ENCODE measurements at places on chromosomes 6 and 20.

DNA sequence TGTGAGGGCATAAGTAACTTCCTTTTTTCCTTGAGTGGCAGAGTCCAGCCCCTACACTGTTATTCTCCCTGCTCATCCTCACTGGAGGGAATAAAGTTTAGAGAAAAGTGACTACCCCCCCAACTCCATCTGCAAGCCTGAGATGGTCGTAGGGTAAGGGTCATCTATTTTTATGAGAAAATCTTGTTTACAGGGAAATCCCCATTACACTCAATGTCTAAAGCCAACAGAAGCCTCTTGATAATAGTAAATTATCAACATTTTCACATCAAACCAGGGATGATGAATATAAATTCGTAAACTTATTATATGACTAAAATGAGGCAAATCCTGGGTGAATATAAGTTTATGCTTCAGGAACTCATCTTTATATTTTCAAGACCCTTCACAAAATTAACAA, 174.0 kb upstream of the KCNK16 start:
- no peak for DNase-seq

- no peak for DNase-seq
These were observed 10.9 kb upstream of the ZNF831 start for GRCh38 chr20:59152559-59153354.

- DNase-seq = no peak
These were observed at the start of gene SAMD10 for GRCh38 chr20:63979557-63980316. Gene SAMD10, minus strand, starts transcription at chr20:63979642. Its CDS starts 175 bp downstream, at chr20:63979467.

- no peak for DNase-seq
These were observed 491.4 kb downstream of the LMBRD1 start for GRCh38 chr6:69305456-69305855.

DNA sequence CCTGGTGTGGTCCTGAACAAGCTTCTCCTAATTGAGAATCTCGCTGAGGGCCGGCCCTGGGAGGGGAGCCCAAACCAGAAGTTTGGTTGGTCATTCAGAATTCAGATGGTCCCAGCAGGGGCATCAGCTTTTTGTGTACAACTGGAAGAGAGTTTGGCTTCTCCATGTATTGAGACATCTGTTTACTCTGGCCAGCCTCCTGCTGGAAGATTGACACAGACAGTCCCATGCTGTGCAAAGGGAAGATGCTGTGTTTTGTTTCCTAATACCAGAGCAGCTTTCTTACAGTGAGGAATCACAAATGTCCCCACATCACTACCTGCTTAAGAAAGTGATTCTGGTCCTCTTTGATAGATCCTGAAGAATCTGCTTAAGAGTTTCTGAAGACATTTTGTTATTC, 97.8 kb downstream of the PLEKHG1 start:
- no peak for DNase-seq

DNA sequence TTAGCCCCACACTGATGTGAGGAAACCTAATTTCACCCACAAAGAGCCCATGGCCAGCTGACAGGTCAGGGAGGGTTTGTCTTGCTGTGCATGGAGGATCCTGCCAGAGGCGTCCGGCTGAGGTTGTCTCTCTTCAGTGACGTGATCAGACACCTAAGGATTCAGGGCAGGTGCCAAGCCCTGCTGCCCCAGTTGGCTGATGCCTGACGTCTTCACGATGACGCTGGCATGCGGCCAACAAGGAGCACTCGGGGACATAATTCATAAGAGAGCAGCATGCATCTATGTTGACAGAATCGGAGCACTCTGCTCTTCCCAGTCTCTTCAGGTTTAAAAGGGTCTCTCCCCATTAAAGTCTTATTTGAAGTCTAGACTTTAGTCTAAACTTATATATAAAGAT, 47.8 kb downstream of the PSMB1 start:
- no peak for DNase-seq

DNA sequence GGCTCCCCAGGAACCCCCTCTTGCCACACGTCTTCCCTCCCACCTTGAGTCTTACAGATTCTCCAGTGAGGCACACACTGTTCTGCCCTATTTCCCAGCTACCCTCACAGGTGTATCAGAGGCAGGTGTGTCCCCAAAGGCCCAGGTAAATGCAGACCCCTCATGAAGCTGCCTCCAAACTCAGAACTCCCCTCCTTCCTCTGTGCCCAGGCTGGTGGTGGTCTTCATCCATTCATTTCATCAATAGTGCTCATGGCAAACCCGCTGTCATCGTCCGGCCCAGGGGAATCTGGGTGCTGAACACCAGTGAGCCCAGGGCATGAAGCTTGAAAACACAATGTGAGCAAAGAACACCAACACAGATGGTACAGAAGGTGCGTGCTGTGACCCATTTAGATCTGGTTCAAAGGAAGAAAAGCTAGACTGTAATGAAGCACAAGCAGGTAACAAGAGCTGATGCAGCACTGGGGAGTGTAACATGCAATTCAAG, 213.1 kb downstream of the SYNDIG1 start:
- no peak for DNase-seq

GRCh38 chr6:158413814-158414565, 101.7 kb downstream of the TULP4 start:
- no peak for DNase-seq

- DNase-seq = peak; percentile 37
These were observed 101.5 kb upstream of the ISM1 start for GRCh38 chr20:13119583-13119982.

DNA sequence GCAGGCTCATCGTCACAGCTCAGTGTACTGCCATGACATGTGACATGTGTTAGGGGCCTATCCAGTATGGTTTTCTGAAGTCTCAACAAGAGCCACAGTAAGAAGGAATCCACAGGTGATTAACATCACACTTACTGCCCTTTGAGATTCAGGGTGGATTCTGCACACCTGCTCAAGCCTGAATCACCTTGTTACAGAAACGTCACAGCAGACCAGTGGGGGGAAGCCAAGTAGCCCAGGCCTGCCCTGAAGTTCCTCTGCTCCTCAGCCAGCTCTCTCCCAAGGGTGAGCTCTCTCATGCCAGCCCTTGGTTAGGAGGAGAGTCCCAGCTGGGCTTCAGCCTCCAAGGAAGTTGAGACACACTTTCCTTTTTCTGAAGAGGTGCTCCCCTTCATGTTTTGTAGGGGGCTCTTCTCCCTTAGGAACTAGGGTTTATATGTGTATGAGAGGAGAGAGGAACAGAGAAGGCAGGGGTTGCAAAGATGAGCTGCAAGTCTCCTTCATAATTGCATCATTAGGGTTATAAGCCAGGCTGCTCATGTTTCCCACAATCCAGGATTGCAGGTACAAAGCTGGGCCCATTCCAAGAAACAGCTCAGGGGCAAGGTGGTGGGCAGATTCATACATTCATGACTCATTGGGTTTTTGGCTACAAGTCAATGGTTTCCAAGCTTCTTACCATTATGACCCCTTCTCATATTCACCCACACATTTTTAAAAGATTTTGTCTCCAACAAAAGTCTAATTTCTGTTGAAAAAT, 11.6 kb downstream of the GSS start:
- no peak for DNase-seq

GRCh38 chr20:3115190-3116107, 30.9 kb upstream of the AVP start:
- no peak for DNase-seq

GRCh38 chr6:128259029-128259724, 261.2 kb downstream of the PTPRK start:
- no peak for DNase-seq

- DNase-seq = no peak
These were observed 90.5 kb downstream of the SAMD3 start for GRCh38 chr6:130132286-130132701.

DNA sequence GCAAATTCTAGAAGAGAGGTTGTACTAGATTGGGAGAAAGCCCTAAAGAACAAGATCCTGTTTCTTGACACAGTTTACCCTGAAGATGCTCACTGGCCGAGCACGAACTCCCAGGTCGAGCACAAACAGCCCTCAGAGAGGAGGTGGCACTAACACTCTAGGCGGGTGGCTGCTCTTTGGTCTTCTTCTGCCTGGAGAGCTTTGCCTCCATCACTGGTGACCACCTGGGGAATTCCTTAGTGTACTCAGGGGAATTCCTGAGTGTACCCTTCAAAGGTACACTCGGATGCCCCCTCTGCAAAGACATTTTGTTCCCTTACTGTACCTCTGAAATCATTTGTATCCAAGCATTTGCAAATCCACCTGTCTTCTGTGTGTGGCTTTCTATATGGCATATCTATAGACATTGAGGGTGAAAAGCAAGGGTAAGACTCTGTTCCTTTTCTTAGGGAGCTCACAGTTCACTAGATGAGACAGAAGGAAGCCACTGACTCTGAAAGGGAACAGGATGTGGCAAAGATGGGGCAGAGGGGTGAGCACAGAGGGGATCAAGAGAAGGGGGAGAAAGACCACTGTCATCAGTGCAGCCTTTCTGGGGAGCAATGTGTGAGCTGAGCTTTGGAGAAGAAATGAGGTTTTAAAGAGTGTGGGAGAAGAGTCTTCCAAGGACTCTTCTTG, 169.8 kb upstream of the PROKR2 start:
- no peak for DNase-seq

DNA sequence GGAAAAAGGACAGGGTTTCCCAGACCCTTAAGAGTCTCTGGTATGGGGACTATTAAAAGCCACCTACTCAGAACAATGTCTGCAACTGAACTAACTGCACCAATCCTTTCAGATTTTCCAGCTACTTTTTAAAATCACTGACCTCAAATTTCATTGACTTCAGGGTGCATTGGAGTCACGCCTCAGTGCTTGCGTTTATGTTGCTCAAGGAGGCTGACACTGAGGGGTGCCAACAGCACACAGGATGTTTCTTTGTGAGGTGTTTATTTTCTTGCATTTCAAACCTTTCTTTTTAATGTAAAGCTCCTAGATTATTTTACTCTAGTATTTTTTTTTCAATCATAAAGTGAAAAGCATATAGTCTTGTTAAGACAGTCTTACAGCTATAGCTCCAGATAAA, 402.0 kb upstream of the SLC35B3 start:
- no peak for DNase-seq

DNA sequence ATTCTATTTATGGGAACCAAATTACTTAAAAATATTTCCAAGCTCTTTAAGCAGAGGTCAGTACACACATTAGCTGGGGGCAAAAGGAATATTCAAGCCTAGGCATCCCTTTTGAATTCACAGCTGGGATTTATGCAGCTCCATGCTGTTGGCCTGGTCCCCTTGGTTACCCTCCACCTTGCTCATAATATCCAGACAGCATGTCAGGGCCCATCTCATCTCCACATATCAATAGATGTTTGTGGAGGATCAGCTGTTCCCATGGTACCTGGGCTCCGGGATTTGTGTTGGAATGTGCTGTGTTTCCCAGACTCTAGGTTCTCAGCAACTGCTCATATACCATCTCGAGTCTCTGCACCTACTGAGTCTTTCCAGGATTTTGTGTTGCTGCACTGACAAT, 534.8 kb downstream of the BMP2 start:
- no peak for DNase-seq

GRCh38 chr6:38806271-38806670, 91.2 kb downstream of the DNAH8 start:
- DNase-seq = no peak

GRCh38 chr6:163577404-163577803, 162.9 kb downstream of the QKI start:
- no peak for DNase-seq

GRCh38 chr20:45306431-45306982, at the start of gene RBPJL:
Gene RBPJL, plus strand, starts transcription at chr20:45306840. Its CDS starts 83 bp downstream, at chr20:45306923.
- no peak for DNase-seq

GRCh38 chr20:44585057-44585963, 2.9 kb downstream of the PKIG start:
- DNase-seq = no peak
